NK-92 treated with Interleukin-12 subunit alpha and Interleukin-12 subunit beta, amount 100 ng/mL, for 24 hours (cell line): ENCODE measurements at places on chromosomes 13 and 19.

DNA sequence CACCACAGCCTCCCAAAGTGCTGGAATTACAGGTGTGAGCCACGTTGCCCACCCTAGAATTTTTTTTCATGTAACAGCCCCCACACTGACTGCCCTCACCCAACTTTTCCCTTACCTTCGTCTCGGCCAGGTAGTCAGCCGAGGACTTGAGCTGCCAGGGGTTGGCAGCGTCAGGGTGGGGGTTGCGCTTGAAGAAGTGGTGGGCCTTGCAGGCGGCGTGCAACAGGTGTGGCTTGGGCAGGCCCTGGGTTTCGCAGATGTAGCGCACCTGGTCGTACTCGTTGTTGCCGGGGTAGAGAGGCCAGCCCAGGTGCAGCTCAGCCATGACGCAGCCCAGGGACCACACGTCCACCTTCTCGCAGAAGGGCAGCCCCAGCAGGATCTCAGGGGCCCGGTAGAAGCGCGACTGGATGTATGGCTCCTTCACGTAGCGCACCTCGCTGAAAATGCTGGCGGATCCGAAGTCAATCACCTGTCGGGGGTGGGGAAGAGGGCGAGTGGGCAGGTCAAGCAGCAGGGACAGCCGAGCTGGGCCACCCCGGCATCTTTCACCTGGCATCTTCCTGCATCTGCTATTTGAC, 6.2 kb downstream of the HIPK4 start:
- no peak for DNase-seq

GRCh38 chr19:57664269-57665127, 4.2 kb upstream of the ZSCAN4 start:
- no peak for DNase-seq

DNA sequence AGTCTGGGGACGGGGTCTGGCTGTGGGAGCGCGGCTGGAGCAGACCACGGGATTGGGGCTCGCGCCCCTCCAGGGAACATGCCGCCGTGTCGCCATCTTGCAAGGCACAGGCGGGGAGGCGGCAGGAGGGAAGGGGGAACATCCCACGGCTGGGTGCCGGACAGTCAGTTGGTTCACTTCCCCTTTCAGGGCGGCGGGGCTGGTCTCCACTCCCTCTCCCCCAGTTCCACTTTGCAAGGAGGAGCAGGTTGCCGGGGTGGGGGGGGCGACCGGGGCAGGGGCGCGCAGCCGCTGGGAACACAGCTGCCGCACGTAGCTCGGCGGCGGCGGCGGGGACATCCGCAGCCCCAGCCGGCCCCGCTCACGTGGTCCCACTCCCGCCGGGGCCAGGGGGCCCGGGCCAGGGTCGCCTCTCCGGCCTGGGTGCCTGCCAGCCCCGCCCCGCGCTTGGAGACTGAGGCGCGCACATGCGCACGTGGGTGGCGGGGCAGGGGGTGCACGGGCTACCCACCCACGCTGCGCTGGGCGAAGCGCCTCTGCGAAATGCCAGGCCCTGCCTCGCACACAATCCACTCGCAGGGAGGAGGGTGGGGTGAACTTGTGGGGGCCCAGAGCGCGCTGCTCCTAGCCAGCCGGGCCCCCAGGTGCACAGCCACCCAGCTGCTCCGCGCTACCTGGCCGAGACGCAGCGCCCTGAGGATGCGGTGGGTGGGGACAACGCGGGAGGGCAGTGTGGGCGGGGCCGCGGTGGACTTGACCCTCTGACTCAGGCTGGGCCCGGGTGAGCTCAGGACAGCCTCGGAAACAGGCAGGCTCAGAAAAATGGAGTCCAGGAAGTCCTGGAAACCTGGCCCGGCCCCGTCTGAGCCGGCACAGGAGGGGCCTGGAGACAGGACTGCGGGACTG, 6.4 kb downstream of the KLF16 start:
- no peak for DNase-seq

DNA sequence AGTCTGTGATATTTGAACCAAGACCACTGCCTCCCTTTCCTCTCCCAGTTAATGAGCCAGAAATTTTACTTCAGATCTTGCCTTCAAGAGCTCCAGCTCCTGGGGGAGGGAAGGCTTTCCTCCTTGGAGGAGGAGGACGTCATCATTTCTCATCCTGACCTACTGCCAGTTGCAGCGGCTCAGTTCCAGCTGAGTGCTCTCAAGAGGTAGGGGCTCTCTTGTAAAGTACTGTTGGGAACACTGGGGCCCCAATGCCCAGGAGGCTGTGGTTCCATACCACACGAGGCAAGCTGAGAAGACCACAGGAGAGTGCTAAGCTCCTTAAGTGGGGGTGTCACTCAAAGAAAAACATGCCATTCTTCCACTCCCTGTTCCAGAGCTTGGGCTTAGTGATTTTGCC, 36.2 kb downstream of the METTL21C start:
- no peak for DNase-seq

DNA sequence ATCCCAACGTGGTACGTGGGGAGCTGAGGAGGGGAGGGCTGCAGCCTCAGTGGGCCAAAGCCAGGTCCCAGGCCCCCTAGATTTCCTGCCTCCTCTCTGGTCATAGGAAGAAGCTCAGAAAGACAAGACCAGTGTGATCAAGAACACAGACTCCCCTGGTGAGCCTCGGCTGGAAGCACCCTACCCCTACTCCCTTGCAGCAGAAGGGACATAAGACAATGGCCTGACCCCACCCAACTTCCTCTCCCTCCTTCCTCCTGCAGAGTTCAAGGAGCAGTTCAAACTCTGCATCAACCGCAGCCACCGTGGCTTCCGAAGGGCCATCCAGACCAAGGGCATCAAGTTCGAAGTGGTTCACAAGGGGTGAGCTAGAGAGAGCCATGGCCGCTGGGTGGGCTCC, 11.5 kb downstream of the PODNL1 start:
- DNase-seq: no peak
